ENCODE measurements at places on chromosomes 2 and 18. TPM values are rescaled to one million over a fixed set of nuclear protein-coding genes. Genes with fewer than 3 reads are reported as not detected.

The CAPN14 gene
- 0.17 TPM for total RNA-seq

The GAL3ST2 gene
- total RNA-seq = not detected

The SCTR gene
- total RNA-seq = not detected

The UGP2 gene
- 324 TPM for total RNA-seq

The KLHL30 gene
- total RNA-seq = 0.04 TPM

The TMEM178A gene
- 7.1 TPM for total RNA-seq

Data from H7 (cell line).